ENCODE measurements at places on chromosomes 1 and 21.

DNA sequence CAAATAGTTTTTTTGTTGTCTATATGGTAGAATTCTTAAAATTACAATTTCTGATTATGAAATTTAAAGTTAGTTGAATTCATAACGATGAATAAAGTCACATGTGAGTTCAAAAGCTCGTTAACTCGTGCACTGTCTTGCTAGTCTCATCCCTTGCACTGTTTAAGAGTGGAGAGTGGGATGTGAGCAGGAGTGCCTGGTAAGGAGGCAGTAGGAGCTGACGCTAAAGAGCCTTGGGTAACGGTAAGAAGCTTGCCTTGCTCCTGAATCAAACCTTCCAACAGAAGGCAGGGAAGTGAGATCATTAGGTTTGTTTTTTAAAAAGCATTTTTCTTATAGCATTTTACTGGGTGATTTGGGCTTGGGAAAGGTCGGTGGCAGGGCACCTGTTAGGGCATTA, 2.3 kb upstream of the FASLG start:
- no peak for DNase-seq

- no peak for DNase-seq
Measured at GRCh38 chr1:184620469-184620868, 134.2 kb downstream of the EDEM3 start.

DNA sequence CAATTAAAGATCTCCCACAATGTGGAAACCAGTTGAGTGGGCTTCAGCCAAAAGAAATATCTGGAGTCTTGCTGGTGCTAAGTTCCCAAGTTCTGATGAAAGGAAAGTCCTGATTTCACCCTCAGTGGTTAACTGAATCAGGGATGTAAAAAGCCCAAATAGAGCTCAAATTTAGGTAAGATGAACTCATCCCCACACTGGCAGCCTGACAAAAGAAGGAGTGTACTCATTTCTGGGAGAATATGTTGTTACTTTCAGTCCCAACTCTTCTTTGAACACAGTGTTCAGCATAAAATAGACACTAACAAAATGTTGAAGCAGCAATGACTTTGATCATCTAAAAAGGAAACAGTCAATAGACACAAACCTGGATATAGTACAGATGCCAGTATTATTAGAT, 91.7 kb downstream of the CHRM3 start:
- DNase-seq: no peak

GRCh38 chr1:37009521-37009920, 24.8 kb downstream of the GRIK3 start:
- no peak for DNase-seq

GRCh38 chr1:31497601-31498000, 78.7 kb upstream of the TINAGL1 start:
- no peak for DNase-seq

- DNase-seq: peak; percentile 40
Measured at GRCh38 chr1:13699936-13700520, at the start of gene PRDM2. Gene PRDM2 (plus strand): TSS chr1:13700188. CDS start chr1:13715606, 15,418 bp downstream.

DNA sequence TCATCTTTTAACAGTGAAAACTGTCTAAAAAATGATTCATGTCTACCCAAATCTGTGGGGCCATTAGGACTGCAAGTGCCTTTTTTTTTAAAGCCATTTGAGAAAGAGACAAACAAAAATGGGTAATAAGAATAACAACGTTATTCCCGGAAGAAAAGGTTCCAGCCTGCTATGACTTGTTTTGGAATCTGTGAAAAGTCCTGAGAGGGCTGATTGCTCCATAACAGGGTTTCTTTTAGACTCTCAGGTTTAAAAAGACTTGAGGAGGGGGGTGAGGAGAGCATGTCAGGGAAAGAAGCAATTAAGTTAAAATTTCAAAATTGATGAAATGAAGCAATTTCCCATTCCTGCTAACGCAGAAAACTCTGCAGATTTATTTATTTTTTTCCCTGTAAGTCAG, 56.4 kb downstream of the CACHD1 start:
- DNase-seq: no peak

DNA sequence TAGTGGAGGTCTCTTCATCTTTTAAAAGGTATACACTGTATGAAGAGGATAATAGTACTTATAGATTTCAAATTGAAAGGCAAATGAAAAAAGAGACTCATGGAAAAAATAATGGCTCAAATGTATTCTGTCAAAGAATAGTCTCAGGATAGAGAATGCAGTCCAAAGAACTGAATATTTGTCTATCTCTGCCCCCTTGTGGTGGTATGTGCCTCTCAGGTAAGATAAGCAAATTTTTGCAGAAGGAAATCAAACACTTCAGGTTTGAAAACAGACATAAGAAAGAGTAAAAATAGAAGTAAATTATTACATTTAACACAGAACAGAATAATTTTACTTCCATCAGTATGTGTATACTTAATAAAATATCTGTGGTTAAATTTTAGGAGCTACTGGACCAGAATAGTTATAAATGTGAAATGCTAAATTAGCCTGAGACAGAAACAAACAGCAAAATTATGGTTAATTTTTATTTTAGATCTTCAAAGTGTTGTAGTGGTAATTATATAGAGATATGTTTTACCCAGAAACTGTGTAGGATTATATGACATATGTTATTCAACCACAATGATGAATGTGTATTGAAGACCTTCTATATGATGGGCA, 164.4 kb upstream of the PALMD start:
- DNase-seq: peak; percentile 50

GRCh38 chr1:204909109-204909508, 38.4 kb downstream of the NFASC start:
- DNase-seq: no peak

- DNase-seq: no peak
Measured at GRCh38 chr21:42834726-42835191, 44.6 kb downstream of the WDR4 start.

GRCh38 chr1:205849619-205850355, at the start of gene PM20D1:
Gene PM20D1 (minus strand): TSS chr1:205850132. CDS start chr1:205850072, 60 bp downstream.
- DNase-seq: no peak

GRCh38 chr1:49297783-49298182, 521.1 kb upstream of the BEND5 start:
- DNase-seq: no peak

DNA sequence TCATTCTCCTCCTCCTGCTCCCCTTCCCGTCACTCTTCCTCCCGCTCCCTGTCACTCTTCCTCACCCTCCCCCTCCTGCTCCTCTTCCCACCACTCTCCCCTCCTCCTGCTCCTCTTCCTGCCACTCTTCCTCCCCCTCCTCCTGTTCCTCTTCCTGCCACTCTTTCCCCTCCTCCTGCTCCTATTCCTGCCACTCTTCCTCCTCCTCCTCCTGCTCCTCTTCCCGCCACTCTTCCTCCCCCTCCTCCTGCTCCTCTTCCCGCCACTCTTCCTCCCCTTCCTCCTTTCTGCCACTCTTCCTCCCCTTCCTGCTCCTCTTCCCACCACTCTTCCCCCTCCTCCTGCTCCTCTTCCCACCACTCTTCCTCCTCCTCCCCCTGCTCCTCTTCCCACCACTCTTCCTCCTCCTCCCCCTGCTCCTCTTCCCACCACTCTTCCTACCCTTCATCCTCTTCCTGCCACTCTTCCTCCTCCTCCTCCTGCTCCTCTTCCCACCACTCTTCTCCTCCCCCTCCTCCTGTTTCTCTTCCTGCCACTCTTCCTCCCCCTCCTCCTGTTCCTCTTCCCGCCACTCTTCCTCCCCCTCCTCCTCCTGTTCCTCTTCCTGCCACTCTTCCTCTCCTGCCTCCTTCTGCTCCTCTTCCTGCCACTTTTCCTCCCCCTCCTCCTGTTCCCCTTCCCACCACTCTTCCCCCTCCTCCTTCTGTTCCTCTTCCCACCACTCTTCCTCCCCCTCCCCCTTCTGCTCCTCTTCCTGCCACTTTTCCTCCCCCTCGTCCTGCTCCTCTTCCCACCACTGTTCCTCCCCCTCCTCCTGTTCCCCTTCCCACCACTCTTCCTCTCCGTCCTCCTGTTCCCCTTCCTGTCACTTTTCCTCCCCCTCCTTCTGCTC, 28.7 kb upstream of the ARTN start:
- DNase-seq: no peak

DNA sequence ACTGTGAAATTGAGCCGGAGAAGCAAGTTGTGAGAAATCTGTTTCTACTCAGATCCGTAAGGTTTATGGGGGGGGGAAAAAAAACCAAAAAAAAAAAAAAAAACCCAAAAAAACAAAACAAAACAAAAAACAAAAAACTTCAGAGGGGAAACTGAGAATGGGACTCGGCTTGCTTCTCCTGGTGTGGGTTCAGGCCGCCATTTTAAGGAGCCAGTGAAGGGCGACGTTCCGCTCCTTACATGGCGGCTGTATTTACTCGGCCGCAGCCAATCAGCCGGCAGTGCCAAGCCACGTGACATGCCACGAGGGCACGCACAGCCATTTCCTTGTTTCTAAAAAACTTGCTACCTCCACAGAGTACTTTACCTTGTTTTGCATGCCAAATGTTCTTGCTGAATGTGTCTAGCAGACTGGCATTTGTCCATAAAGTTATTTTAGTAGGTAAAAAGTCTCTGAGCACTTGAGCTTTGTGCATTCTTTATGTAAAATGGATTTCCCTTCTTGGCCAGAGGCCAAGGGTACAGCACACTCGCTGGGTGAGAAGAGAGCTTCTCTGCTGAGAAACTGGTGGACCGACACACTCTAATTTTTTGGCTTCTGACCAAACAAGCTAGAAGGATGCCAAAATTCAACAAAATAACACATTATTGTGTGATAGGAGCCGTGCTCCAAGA, 101.8 kb downstream of the NFIA start:
- DNase-seq: peak; percentile 97

- DNase-seq: peak; percentile 59
Measured at GRCh38 chr1:54121482-54122134, 31.2 kb downstream of the CDCP2 start.

- DNase-seq: no peak
Measured at GRCh38 chr1:180724055-180724454, 92.2 kb downstream of the XPR1 start.

GRCh38 chr1:167631386-167631935, 1.4 kb downstream of the RCSD1 start:
- DNase-seq: no peak

DNA sequence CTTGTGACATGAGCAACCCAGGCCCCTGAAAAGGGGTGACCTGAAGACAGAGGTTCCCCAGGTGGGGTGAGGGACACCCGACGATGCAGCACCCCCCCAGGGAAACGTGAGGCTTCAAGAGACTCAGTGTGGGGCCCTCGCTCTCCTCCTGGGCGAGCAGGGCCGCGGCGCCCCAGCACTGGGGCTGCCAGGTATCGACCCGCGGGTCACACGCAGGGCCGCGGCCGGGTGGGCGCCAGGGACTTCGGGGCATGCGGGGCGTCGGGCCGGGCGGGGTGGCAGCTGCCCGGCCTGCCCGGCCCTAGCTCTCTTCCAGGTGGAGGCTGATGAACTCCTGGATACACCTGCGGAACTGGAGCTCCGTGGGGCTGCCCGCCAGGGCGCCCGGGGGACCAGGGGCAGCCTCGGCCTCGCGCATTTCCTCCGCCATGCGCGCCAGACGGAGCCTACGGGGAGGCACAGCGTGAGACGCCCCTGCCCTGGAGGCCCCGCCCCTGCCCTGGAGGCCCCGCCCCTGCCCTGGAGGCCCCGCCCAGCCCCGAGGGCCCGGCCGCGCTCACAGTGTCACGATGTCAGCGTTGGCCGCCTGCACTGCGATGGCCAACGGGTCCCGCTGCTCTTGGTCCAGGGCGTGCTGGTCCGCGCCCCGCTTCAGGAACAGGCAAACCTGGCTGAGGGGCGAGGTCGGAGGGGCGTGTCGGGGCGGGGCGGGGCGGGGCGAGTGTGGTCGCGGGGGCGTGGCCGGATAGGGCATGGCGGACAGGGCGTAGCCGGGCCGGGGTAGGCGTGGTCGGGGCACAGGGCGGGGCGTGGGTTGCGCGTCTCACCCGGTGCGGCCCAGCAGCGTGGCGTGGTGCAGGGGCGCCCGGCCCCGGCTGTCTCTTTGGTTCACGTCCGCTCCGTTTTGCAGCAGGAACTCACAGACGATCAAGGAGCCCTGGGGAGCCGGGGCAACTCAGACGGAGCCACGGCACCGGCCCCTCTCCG, 13.3 kb downstream of the SCNN1D start:
- DNase-seq: no peak

DNA sequence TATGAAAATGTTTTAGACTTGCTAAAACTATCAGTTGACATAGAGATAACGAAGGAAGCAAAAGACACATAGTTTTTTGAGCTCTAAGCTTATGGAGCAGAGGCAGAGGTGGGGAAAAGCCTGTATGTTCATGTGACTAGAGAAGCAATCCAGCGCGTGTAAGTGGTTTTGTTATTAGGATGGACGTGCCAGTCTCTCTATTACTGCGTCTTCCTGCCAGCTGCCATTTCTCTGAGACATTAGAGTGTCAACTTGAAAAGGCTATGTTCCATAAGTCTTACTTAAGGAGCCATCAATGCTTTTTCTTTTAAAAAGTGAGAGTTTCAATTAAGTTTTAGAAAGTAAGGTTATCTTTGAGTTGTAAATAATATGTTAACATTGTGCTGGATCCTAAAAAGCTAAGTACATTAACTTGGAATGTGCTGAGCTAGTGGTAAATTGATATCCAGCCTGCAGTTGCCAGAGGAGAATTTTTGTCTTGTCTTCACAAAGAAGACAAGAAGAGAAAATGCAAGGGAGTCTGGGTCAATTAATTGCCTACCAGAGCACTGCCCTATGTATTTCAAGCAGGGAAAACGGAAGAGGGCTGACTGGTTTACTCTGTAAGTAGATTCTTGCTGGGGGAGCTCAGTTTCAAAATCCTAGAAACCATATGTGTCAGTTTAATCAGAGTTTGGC, 161.8 kb upstream of the B3GALT2 start:
- no peak for DNase-seq

- no peak for DNase-seq
Measured at GRCh38 chr21:44998086-44998620, 58.3 kb downstream of the SLX9 start.

GRCh38 chr21:45558044-45558721, 15.9 kb upstream of the SLC19A1 start:
- DNase-seq: no peak

DNA sequence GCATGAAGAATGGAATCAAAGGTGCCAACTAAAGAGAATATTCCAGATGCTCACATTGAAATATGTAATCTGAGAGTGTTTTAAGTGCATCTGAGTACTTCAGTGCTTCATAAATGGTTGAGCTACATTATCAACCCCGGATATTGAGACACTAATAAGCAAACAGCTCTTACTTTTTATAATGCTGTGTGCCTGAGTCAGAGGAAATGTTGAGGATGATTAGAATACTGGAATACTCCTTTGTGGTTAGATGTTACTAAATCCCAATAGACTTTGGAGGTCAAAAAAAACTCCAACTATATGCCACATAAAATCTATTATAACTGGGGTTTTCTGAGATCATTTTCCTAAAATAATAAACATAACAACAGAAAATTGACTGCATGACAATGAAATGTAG, 12.5 kb upstream of the KCNA3 start:
- DNase-seq: no peak

DNA sequence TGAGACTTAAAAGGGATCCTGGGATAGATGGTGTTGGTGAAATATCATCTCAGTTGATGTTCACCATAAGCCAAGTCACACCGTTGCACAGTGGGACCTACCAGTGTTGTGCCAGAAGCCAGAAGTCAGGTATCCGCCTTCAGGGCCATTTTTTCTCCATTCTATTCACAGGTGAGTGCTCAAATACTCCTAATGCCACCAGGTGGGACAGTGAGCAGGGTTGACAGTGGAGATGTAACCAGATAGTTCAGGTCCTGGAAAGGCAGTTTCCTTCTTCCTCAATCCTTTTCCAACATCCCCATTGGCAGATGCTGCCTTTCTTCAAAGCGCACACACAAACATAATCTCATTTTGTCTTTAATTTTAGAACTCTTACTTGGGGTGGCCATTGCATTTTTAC, 11.6 kb downstream of the CD160 start:
- no peak for DNase-seq
